ENCODE measurements at places on chromosomes 2 and 18. TPM values are rescaled to one million over a fixed set of nuclear protein-coding genes. Genes with fewer than 3 reads are reported as not detected.

The ANKRD30B gene
- not detected for total RNA-seq

The TCF23 gene
- not detected for total RNA-seq

The MYO7B gene
- not detected for total RNA-seq

The SAG gene
- not detected for total RNA-seq

The SLC9A4 gene
- total RNA-seq = 0.04 TPM

The SGO2 gene
- 17.1 TPM for total RNA-seq

The RIT2 gene
- total RNA-seq = not detected

The EML6 gene
- 0.49 TPM for total RNA-seq

The VWA3B gene
- total RNA-seq = not detected

The MC2R gene
- not detected for total RNA-seq

The POTEC gene
- not detected for total RNA-seq

The NFU1 gene
- 46.1 TPM for total RNA-seq

The SLC11A1 gene
- total RNA-seq = 1.6 TPM

The TMEM163 gene
- total RNA-seq = 0.11 TPM

The CNDP1 gene
- not detected for total RNA-seq

The DOK6 gene
- not detected for total RNA-seq

The NOSTRIN gene
- 50.9 TPM for total RNA-seq

The NT5C1B gene
- total RNA-seq = not detected

The RNMT gene
- total RNA-seq = 41.4 TPM

The MC5R gene
- not detected for total RNA-seq

The LDAH gene
- total RNA-seq = 38.9 TPM

The EIF2AK3 gene
- total RNA-seq = 7.4 TPM

The SERPINB3 gene
- not detected for total RNA-seq

The RAD51AP2 gene
- not detected for total RNA-seq

The FHL2 gene
- total RNA-seq = 33.6 TPM

The CHRNG gene
- total RNA-seq = not detected

The AMER3 gene
- total RNA-seq = not detected

The LRP1B gene
- not detected for total RNA-seq

The SULT1C4 gene
- total RNA-seq = not detected

The RNU2-63P gene
- total RNA-seq = 33.0 TPM

The PRKAG3 gene
- total RNA-seq = not detected

The ATG4B gene
- total RNA-seq = 54.9 TPM

The SULT6B1 gene
- total RNA-seq = not detected
